ENCODE measurements at places on chromosomes 4 and X. TPM values are rescaled to one million over a fixed set of nuclear protein-coding genes. Genes with fewer than 3 reads are reported as not detected.

GRCh38 chr4:101307899-101308298 is 39.4 kb downstream of the PPP3CA start:
- no peak overlapping the region for H3K4me3 ChIP-seq
- H3K27me3 ChIP-seq, result no peaks in the 10 kb centered on the region
- no peak overlapping the region for H3K27ac ChIP-seq
- H3K4me1 ChIP-seq, result peaks cover 2% of the 10 kb centered on the region

GRCh38 chrX:128800138-128800537 is 723.2 kb downstream of the SMARCA1 start:
- H3K4me3 ChIP-seq, result no peak overlapping the region
- H3K4me1 ChIP-seq, result no peaks in the 10 kb centered on the region
- H3K27ac ChIP-seq, result no peak overlapping the region
- no peak for DNase-seq

Gene MAGEA10
- total RNA-seq, result not detected

DNA sequence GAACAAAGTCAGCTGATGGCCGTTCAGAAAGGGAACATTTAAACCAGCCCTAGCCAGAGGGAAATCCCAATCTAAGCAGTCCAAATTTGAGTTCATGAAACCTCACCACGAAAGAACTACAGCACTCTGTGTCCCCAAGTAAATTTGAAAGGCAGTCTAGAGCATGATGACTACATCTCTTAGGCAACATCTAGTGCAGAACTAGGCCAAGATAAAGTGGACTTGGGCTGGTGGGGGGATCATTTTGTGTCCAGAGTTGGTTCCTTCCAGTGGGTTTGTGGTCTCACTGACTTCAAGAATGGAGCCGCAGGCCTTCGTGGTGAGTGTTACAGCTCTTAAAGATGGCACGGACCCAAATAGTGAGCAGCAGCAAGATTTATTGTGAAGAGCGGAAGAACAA is 64.9 kb downstream of the KLHL4 start:
- H3K4me3 ChIP-seq, result no peak overlapping the region
- no peak for DNase-seq
- no peaks in the 10 kb centered on the region for H3K4me1 ChIP-seq
- no peaks in the 10 kb centered on the region for H3K36me3 ChIP-seq
- no peaks in the 10 kb centered on the region for H3K27me3 ChIP-seq

GRCh38 chr4:105145903-105146275 is 787 bp upstream of the TET2 start:
- peaks cover 14% of the 10 kb centered on the region for H3K4me1 ChIP-seq
- H3K36me3 ChIP-seq, result no peaks in the 10 kb centered on the region
- no peak for DNase-seq
- H3K27ac ChIP-seq, result no peak overlapping the region
- peak overlapping the region; percentile 87 for H3K4me3 ChIP-seq
- no peaks in the 10 kb centered on the region for H3K27me3 ChIP-seq

DNA sequence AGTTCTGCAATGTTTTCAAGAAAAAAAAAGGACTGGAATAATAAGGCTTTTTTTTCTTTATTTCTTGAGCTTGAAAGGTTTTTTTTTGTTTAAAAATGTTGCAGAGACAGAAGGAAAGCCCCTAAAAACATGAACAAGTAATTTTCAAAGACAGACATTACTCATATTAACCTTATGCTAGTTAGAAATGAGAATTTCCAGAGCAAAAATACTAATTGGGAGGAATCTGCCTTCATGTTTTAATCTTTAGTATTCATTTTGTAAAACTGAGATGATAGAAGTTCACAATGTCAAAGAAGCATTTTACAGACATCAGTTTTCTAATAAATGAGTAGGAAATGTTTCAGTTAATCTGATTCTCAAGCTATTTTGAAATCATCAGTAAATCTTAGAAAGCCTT is 1805.3 kb downstream of the PCDH7 start:
- no peak for DNase-seq
- H3K4me3 ChIP-seq, result no peak overlapping the region
- H3K27ac ChIP-seq, result no peak overlapping the region
- no peaks in the 10 kb centered on the region for H3K27me3 ChIP-seq
- no peaks in the 10 kb centered on the region for H3K4me1 ChIP-seq
- no peaks in the 10 kb centered on the region for H3K36me3 ChIP-seq

DNA sequence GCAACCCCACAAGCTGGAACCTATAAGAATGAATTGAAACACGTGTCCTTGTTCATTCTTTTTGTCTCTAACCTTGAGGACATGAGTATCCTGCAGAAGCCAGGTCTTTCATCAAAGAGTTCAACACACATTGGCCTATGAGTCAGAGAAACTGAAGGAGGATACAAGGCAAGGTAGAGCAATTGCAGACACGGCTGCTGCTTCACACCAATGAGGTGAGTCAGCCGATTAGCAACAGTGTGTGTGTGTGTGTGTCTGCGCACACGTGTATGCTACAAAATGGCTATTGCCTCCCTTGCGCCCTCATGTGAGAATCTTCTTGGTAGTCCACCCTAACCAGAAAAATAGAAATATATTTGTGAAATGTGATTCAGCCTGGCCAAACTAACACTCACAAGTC is 1477.7 kb upstream of the IGFBP7 start:
- no peaks in the 10 kb centered on the region for H3K4me1 ChIP-seq
- DNase-seq, result no peak
- H3K36me3 ChIP-seq, result no peaks in the 10 kb centered on the region
- H3K27ac ChIP-seq, result no peak overlapping the region
- H3K27me3 ChIP-seq, result no peaks in the 10 kb centered on the region
- H3K4me3 ChIP-seq, result no peak overlapping the region

GRCh38 chrX:68372665-68373064 is 60.6 kb downstream of the OPHN1 start:
- no peak overlapping the region for H3K4me3 ChIP-seq
- no peaks in the 10 kb centered on the region for H3K36me3 ChIP-seq
- no peaks in the 10 kb centered on the region for H3K27me3 ChIP-seq
- no peak overlapping the region for H3K27ac ChIP-seq

GRCh38 chr4:2413821-2414610 is 4.4 kb downstream of the ZFYVE28 start:
- no peaks in the 10 kb centered on the region for H3K36me3 ChIP-seq
- peaks cover 72% of the 10 kb centered on the region for H3K4me1 ChIP-seq
- peaks cover 20% of the 10 kb centered on the region for H3K27me3 ChIP-seq
- H3K4me3 ChIP-seq, result peak overlapping the region; percentile 58
- DNase-seq, result peak; percentile 18

Gene GLUD2
- total RNA-seq, result not detected

Gene CHIC2
- 45.6 TPM for total RNA-seq

GRCh38 chrX:75155827-75156525 is at the start of gene ABCB7:
ABCB7 (minus strand) TSS chrX:75156283; CDS start chrX:75156272, 11 bp downstream.
- peak within 1 kb of the TSS; percentile 77 for H3K27ac ChIP-seq
- no peaks in the 10 kb centered on the region for H3K36me3 ChIP-seq
- DNase-seq, result peak; percentile 29
- peak within 1 kb of the TSS; percentile 81 for H3K4me3 ChIP-seq
- no peaks in the 10 kb centered on the region for H3K27me3 ChIP-seq
- peaks cover 6% of the 10 kb centered on the region for H3K4me1 ChIP-seq

Gene MAML3
- total RNA-seq, result 2.0 TPM

DNA sequence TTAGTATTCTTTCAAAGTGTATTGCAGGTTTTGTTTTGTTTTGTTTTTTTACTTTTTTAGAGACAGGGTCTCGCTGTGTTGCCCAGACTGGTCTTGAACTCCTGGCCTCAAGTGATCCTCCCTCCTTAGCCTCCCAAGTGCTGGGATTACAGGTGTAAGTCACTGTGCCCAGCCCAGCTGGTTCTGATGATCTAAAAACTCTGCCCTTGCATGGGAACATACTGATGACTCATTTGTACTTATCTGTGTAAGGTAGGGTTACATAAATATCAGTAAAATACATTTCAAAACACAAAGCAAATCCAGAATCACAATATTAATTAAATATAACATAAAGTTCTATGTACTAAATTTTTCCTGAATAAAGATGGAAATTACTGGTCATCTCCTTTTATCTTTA is 7.4 kb upstream of the SLC9B1 start:
- H3K36me3 ChIP-seq, result no peaks in the 10 kb centered on the region
- no peak for DNase-seq
- H3K27ac ChIP-seq, result no peak overlapping the region
- no peak overlapping the region for H3K4me3 ChIP-seq
- no peaks in the 10 kb centered on the region for H3K27me3 ChIP-seq

- no peaks in the 10 kb centered on the region for H3K36me3 ChIP-seq
- H3K27ac ChIP-seq, result no peak overlapping the region
- H3K4me1 ChIP-seq, result no peaks in the 10 kb centered on the region
- H3K4me3 ChIP-seq, result no peak overlapping the region
- no peak for DNase-seq
These were observed 5.2 kb downstream of the NHS start for GRCh38 chrX:17380221-17380620.

DNA sequence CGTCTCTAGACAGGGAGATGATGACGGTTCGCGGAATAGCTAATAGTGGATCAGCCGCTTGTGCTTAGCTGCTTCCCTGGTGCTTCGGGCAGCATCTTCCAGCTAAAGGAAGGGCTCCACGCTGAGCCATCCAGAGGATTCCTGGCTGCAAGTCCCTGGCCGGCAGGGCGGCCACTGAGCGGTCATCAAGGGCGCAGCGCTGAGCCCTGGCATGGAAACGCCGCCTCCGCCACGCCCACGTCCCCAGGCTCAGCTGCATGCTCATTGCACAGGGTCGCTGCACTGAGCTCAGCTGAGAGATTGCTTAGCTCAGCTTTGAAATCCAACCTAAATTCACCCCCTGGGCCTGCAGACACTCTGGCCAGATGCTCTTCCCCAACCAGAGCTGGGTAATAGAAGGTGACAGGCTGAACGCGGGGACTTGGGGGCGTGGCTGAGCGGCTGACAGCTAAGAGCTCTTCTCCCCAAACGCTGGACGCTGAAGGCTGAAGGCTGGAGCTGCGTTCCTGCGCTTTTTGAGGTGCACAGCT is 118.2 kb upstream of the KIT start:
- H3K4me3 ChIP-seq, result peak overlapping the region; percentile 29
- no peak for DNase-seq
- H3K36me3 ChIP-seq, result no peaks in the 10 kb centered on the region
- H3K27ac ChIP-seq, result no peak overlapping the region
- H3K4me1 ChIP-seq, result peaks cover 4% of the 10 kb centered on the region

Gene EDNRA
- not detected for total RNA-seq

Gene AMBN
- total RNA-seq, result not detected

- H3K4me3 ChIP-seq, result peak overlapping the region; percentile 96
- no peak for DNase-seq
- H3K4me1 ChIP-seq, result peaks cover 3% of the 10 kb centered on the region
- no peaks in the 10 kb centered on the region for H3K27me3 ChIP-seq
- H3K27ac ChIP-seq, result peak overlapping the region; percentile 52
These were observed 482 bp downstream of the GSTCD start for GRCh38 chr4:105709081-105709450.

DNA sequence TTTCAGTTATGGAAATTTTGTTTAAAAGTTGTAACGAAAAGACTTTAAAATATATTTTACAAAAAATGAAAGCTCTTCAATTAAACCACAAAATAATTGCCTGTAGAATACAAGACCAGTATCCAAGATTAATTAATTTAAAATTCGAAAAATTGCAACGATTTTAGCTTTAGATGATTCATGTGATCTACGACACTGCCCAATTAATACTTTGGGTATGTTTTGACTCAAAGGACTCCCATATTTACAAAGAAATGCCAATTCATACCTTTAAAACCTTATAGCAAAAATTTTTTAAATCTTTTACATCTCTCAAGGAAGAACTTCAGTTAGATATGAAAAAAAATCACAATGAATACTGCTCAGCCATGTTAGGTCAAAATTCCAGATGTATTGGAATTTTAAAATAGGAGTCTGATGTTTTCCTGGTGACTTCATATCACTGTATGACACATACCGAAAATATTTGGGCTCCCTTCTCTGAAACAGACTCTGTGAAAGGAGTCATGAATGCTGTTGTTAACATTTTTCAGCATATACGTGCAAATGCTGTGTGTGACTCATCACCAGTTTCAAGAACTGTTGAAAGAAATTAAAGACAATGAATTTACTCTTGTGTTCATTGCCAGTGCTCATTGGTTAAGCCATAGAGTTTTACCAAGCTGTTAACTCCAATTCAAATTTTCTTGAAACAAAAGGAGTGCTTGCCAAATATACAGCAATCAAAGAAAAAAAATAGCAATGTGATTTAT is 13.8 kb upstream of the SMS start:
- no peak overlapping the region for H3K4me3 ChIP-seq
- DNase-seq, result no peak
- H3K27ac ChIP-seq, result no peak overlapping the region
- H3K36me3 ChIP-seq, result no peaks in the 10 kb centered on the region
- H3K4me1 ChIP-seq, result no peaks in the 10 kb centered on the region

- H3K4me3 ChIP-seq, result no peak overlapping the region
- peak overlapping the region; percentile 13 for H3K27ac ChIP-seq
- no peak for DNase-seq
These were observed 1.4 kb upstream of the CORIN start for GRCh38 chr4:47839259-47839658.

GRCh38 chr4:2574863-2575262 is 38.4 kb downstream of the FAM193A start:
- no peak overlapping the region for H3K4me3 ChIP-seq
- no peak overlapping the region for H3K27ac ChIP-seq
- H3K27me3 ChIP-seq, result no peaks in the 10 kb centered on the region
- peaks cover 5% of the 10 kb centered on the region for H3K4me1 ChIP-seq
- DNase-seq, result no peak
- no peaks in the 10 kb centered on the region for H3K36me3 ChIP-seq

Gene PDZD4
- total RNA-seq, result 3.7 TPM

- H3K27me3 ChIP-seq, result no peaks in the 10 kb centered on the region
- H3K36me3 ChIP-seq, result no peaks in the 10 kb centered on the region
- no peak overlapping the region for H3K4me3 ChIP-seq
- no peak overlapping the region for H3K27ac ChIP-seq
These were observed 662.5 kb downstream of the RAPGEF2 start for GRCh38 chr4:159765382-159765781.

DNA sequence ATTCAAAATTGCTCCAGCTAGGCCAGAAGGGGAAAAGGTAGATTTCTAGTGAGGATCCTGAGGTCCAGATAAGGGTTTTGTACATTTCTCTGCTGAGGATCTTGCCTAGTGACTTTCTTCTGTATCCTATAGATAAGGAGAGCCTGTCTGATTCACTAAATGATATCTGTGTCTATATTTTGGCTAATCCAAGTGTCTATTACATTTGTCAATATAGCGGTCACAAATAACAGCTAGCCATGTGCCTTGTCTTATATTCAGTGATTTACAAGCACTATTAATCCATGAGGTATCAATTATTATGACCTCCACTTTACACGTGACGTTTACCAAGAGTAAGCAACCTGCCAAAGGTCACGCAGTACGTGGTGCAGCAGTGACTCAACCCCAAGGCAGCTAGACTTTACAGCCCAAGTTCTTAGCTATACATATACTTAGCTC is 41.6 kb downstream of the TMEM165 start:
- peaks cover 37% of the 10 kb centered on the region for H3K36me3 ChIP-seq
- no peak overlapping the region for H3K27ac ChIP-seq
- no peak overlapping the region for H3K4me3 ChIP-seq

Gene C4orf51
- total RNA-seq, result not detected

DNA sequence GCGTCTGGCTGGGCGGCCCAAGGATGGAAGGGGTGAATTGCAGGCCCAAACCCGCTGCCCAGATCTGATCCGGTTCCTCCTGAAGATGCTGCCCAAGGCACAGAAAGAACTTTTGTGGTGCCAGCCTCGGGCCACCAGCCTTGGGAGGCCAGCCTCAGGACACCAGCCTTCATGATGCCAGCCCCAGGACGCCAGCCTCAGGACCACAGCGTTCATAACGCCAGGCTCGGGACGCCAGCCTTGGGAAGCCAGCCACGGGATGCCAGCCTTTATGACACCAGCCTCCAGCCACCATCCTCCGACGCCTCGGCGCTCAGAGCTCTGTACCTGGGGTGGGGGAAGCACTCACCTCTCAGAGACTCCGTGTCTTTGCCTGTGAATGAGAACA is 107.8 kb downstream of the ADRA2C start:
- no peaks in the 10 kb centered on the region for H3K4me1 ChIP-seq
- no peak overlapping the region for H3K27ac ChIP-seq
- peaks cover 88% of the 10 kb centered on the region for H3K27me3 ChIP-seq
- no peak for DNase-seq
- no peaks in the 10 kb centered on the region for H3K36me3 ChIP-seq
